ENCODE measurements at places on chromosomes 5 and 9. TPM values are rescaled to one million over a fixed set of nuclear protein-coding genes. Genes with fewer than 3 reads are reported as not detected.

Gene CCL27
- not detected for total RNA-seq

DNA sequence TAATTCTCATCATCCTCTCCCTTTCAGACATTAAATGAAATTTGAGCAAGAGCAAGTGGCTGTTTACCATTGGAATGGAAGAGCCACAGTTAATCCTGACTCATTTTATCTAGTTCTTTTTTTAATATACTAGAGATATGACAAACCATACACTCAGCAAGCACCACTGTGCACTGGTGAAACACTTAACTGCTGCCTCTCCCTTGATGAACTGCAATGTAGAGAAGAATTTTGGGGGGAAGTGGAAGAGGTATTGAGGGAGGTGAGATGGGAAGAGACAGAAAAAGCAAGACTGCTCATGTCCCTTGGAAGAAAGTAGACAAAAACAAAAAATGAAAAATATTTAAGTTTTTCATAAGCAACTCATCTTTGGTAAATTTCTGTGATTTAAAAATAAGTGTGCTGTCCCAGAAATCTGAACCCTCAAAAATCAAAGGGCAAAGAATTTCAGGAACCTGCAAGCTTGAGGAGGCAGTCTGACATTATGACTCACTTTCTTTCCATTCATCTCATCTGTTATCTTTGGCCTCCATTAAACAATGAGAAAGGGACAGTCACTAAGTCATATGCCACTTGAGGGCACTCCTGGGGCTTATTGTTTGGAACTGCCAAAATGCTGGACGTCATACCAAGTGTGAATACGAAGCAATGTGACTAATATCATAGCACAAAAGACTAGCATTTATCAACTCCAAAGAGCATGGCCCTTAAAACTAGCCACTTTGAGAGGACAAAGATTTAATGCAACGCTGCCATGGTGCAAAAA, 566.8 kb upstream of the DMAC1 start:
- no peak for DNase-seq
- H3K36me3 ChIP-seq = no peaks in the 10 kb centered on the region
- no peaks in the 10 kb centered on the region for H3K27me3 ChIP-seq

- DNase-seq = no peak
- H3K27me3 ChIP-seq = no peaks in the 10 kb centered on the region
- no peak overlapping the region for H3K27ac ChIP-seq
- no peaks in the 10 kb centered on the region for H3K36me3 ChIP-seq
Observed at GRCh38 chr5:143197260-143197656, 206.2 kb downstream of the NR3C1 start.

GRCh38 chr5:5140479-5141338, 579 bp downstream of the ADAMTS16 start:
- no peak for DNase-seq
- peak overlapping the region; percentile 6 for H3K4me3 ChIP-seq

Gene ADAMTS19
- not detected for total RNA-seq

DNA sequence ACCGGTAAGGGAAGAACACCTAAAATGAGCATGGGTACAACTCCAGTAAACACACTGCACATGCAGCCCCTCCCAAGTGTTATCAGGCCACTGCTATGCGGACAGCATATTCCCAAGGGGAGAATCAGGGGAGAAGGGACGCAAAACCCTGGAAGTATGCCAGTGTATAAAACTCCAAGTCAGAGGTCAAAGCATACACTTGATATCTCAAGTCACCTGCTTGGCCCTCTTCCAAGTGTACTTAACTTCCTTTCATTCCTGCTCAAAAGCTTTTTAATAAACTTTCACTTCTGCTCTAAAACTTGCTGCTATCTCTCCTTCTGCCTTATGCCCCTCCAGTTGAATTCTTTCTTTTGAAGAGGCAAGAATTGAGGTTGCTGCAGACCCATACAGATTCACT, 408.1 kb downstream of the HTR1A start:
- H3K27me3 ChIP-seq = no peaks in the 10 kb centered on the region
- H3K4me3 ChIP-seq = no peak overlapping the region
- no peaks in the 10 kb centered on the region for H3K36me3 ChIP-seq
- H3K27ac ChIP-seq = no peak overlapping the region
- no peak for DNase-seq

- no peaks in the 10 kb centered on the region for H3K36me3 ChIP-seq
- H3K27me3 ChIP-seq = no peaks in the 10 kb centered on the region
Observed at GRCh38 chr5:42751044-42751443, 5.6 kb upstream of the CCDC152 start.

Gene HMHB1
- total RNA-seq = not detected

Gene TBCA
- 165 TPM for total RNA-seq

GRCh38 chr5:155343468-155343867, 329.9 kb downstream of the KIF4B start:
- no peak for DNase-seq
- H3K27ac ChIP-seq = no peak overlapping the region
- no peaks in the 10 kb centered on the region for H3K27me3 ChIP-seq
- H3K36me3 ChIP-seq = no peaks in the 10 kb centered on the region

- no peak overlapping the region for H3K4me3 ChIP-seq
- H3K4me1 ChIP-seq = no peaks in the 10 kb centered on the region
- no peaks in the 10 kb centered on the region for H3K27me3 ChIP-seq
- no peaks in the 10 kb centered on the region for H3K36me3 ChIP-seq
- DNase-seq = no peak
Observed at GRCh38 chr9:126937444-126937843, 22.9 kb downstream of the RALGPS1 start.

DNA sequence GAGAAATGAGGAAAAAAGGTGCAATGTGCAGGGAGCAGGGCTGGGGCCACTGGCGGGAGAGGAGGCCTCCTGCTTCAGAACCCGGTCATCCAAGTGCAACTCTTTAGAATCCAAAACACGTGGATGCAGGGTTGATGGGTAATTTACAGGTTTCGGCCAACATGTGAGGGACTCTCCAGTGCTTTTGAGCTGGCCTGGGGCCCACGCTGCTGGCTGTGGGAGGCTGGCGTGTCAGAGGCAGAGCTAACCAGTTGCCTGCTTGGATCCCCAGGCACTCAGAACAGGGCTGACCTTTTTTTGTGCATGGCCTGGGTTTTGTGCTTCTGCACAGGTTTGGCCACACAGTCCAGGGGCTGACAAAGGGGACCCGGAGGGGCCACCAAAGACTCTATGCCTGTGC, 61.6 kb downstream of the GADD45G start:
- H3K36me3 ChIP-seq = no peaks in the 10 kb centered on the region
- H3K27me3 ChIP-seq = no peaks in the 10 kb centered on the region
- peak overlapping the region; percentile 96 for H3K27ac ChIP-seq

- no peaks in the 10 kb centered on the region for H3K27me3 ChIP-seq
- no peaks in the 10 kb centered on the region for H3K36me3 ChIP-seq
- no peak overlapping the region for H3K27ac ChIP-seq
- H3K4me3 ChIP-seq = no peak overlapping the region
Observed at GRCh38 chr9:70873506-70873905, 247.9 kb downstream of the TRPM3 start.

GRCh38 chr5:122665051-122665450, 109.8 kb upstream of the SNX2 start:
- H3K4me3 ChIP-seq = no peak overlapping the region
- H3K27ac ChIP-seq = no peak overlapping the region
- no peaks in the 10 kb centered on the region for H3K36me3 ChIP-seq
- H3K4me1 ChIP-seq = no peaks in the 10 kb centered on the region
- no peaks in the 10 kb centered on the region for H3K27me3 ChIP-seq

GRCh38 chr9:94599102-94599501, 5.5 kb upstream of the FBP2 start:
- H3K4me3 ChIP-seq = no peak overlapping the region
- H3K27ac ChIP-seq = no peak overlapping the region
- peaks cover 15% of the 10 kb centered on the region for H3K4me1 ChIP-seq

DNA sequence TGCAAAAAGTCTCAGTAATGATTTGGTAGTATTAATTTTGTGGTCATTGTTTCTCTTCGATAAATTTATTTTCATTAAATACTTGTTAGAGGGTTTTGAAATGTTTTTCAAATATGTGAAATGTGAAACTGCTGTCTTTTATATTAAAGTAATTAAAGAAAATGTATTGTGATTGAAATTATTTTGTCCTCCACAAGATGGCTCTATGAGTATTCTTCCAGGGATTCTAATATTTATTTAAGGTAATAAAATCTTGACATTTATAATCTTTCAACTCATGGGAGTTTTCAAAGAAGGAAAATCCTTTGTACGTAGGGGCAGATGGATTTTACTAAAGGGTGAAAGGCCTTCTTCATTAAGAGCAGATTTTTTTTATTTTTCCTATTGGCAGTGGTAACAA, 19.3 kb downstream of the ISOC1 start:
- peaks cover 11% of the 10 kb centered on the region for H3K4me1 ChIP-seq
- DNase-seq = no peak
- no peaks in the 10 kb centered on the region for H3K27me3 ChIP-seq
- no peak overlapping the region for H3K4me3 ChIP-seq
- H3K36me3 ChIP-seq = no peaks in the 10 kb centered on the region

GRCh38 chr5:32520972-32521371, 64.4 kb upstream of the SUB1 start:
- H3K4me1 ChIP-seq = no peaks in the 10 kb centered on the region
- H3K4me3 ChIP-seq = no peak overlapping the region
- DNase-seq = no peak
- H3K27ac ChIP-seq = no peak overlapping the region
- H3K36me3 ChIP-seq = no peaks in the 10 kb centered on the region

- no peak overlapping the region for H3K27ac ChIP-seq
- no peaks in the 10 kb centered on the region for H3K36me3 ChIP-seq
- no peaks in the 10 kb centered on the region for H3K27me3 ChIP-seq
- no peak overlapping the region for H3K4me3 ChIP-seq
Observed at GRCh38 chr9:91734371-91734981, 215.6 kb downstream of the ROR2 start.

DNA sequence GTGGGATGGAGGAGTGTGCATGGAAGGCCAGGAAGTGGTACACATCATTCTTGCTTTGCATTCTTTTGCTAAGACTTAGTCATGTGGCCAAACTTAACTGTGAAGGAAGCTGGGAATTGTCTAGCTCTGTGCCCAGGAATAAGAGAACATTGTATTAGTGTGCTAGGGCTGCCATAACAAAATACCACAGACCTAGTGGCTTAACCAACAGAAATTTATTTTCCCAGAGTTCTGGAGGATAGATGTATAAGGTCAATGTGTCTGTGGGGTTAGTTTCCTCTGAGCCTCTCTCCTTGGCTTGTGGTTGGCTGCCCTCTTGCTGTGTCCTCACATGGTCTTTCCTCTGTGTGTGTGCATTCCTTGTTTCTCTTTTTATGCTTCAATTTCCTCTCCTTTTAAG, 32.4 kb downstream of the NNT start:
- no peak overlapping the region for H3K27ac ChIP-seq
- no peaks in the 10 kb centered on the region for H3K27me3 ChIP-seq
- H3K4me1 ChIP-seq = no peaks in the 10 kb centered on the region
- no peak for DNase-seq

Gene DBH
- 6.8 TPM for total RNA-seq

DNA sequence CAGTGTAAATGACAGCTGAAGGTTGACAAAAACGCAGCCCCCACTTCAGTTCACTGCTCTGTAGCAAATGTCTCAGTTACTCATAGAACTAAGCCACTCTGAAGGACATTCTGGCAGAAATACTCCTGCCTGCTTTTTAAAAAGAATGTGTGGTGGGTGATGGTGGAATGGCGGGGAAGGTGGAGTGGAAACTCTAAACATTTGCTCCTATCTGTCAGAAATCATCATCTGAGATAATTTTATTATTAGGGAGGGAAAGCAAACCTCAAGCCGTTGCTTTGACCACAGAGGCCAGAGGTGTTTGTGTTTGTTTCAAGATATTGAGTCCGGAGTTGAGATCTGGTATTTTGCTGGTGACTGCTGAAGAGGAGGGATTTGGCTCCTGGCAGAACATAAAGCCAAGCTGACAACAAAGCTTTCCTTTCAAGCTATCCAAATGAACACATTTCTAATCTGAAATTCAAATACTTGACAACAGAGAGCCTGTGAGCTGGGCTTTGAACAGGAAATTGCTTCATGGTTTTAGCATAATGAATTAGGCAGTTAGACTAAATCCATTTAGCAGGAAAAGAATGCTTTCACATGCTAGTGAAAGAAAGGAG, 362.7 kb downstream of the CSNK1G3 start:
- no peaks in the 10 kb centered on the region for H3K27me3 ChIP-seq
- H3K27ac ChIP-seq = no peak overlapping the region
- H3K36me3 ChIP-seq = no peaks in the 10 kb centered on the region
- no peak overlapping the region for H3K4me3 ChIP-seq
- DNase-seq = no peak

GRCh38 chr5:124648902-124649467, 97.5 kb downstream of the ZNF608 start:
- DNase-seq = no peak
- H3K27ac ChIP-seq = no peak overlapping the region
- peaks cover 3% of the 10 kb centered on the region for H3K36me3 ChIP-seq
- H3K27me3 ChIP-seq = no peaks in the 10 kb centered on the region
- no peak overlapping the region for H3K4me3 ChIP-seq
- H3K4me1 ChIP-seq = no peaks in the 10 kb centered on the region

DNA sequence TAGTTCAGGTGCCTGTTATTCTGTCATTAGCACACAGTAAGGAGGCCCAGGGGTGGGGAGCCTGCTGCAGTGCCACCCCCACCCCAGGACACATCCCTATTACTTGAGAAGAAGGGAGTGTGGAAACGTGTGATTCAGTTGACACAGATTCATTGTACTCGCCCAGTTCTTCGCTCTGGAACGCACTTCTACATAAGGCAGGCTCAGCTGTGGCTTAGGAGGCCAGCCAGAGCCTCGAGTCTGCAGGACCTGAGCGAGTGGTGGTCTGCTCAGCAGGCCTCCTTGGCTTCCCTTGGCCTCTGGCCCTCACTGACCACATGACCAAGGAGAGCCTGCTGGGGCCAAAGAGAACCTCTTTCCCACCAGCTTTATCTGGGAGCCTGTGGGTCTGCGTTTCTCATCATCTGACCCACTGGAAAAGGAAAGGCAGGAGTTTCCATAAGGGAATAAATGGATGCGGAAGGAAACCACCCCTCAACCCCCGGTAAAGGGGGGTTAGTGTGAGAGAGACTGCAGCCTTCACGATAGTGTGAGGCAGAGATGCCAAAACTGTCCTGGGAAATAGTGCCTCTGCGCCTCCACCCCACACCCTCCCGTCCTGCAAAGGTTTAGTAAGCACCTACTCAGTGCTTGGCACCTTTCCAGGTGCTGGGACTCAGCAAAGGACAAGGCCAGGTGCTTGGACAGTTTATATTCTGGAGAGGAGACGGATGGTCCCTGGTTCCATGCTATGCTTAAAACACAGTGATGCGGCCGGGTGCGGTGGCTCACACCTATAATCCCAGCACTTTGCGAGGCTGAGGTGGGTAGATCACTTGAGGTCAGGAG, 73.7 kb downstream of the PPARGC1B start:
- H3K27ac ChIP-seq = no peak overlapping the region
- H3K4me3 ChIP-seq = no peak overlapping the region
- no peaks in the 10 kb centered on the region for H3K36me3 ChIP-seq
- H3K4me1 ChIP-seq = no peaks in the 10 kb centered on the region
- no peaks in the 10 kb centered on the region for H3K27me3 ChIP-seq

- H3K36me3 ChIP-seq = no peaks in the 10 kb centered on the region
- H3K4me3 ChIP-seq = no peak overlapping the region
- H3K27me3 ChIP-seq = no peaks in the 10 kb centered on the region
- peak; percentile 9 for DNase-seq
- H3K4me1 ChIP-seq = no peaks in the 10 kb centered on the region
Observed at GRCh38 chr5:79842991-79843390, 148.1 kb downstream of the MTX3 start.

Gene CDH9
- not detected for total RNA-seq

- no peaks in the 10 kb centered on the region for H3K36me3 ChIP-seq
- no peak for DNase-seq
- peak overlapping the region; percentile 34 for H3K4me3 ChIP-seq
- H3K27ac ChIP-seq = peak overlapping the region; percentile 73
- peaks cover 5% of the 10 kb centered on the region for H3K4me1 ChIP-seq
- H3K27me3 ChIP-seq = no peaks in the 10 kb centered on the region
Observed at GRCh38 chr5:159864885-159865691, 51.2 kb upstream of the ADRA1B start.

GRCh38 chr5:11792621-11793020, 111.6 kb downstream of the CTNND2 start:
- no peak overlapping the region for H3K4me3 ChIP-seq
- no peak for DNase-seq
- H3K27me3 ChIP-seq = no peaks in the 10 kb centered on the region
- no peaks in the 10 kb centered on the region for H3K36me3 ChIP-seq

Gene PPP6C
- 18.6 TPM for total RNA-seq

Measured in right lobe of liver (tissue), 6 donors.